ENCODE measurements at places on chromosomes 13 and 19. TPM values are rescaled to one million over a fixed set of nuclear protein-coding genes. Genes with fewer than 3 reads are reported as not detected.

- no peak for DNase-seq
Observed at GRCh38 chr13:44618326-44618725, 42.2 kb upstream of the TSC22D1 start.

- peak; percentile 36 for DNase-seq
Observed at GRCh38 chr19:31127134-31127967, 221.9 kb downstream of the TSHZ3 start.

The KRTDAP gene
- not detected for total RNA-seq

- no peak for DNase-seq
Observed at GRCh38 chr19:41302624-41303351, 7.2 kb upstream of the CCDC97 start.

DNA sequence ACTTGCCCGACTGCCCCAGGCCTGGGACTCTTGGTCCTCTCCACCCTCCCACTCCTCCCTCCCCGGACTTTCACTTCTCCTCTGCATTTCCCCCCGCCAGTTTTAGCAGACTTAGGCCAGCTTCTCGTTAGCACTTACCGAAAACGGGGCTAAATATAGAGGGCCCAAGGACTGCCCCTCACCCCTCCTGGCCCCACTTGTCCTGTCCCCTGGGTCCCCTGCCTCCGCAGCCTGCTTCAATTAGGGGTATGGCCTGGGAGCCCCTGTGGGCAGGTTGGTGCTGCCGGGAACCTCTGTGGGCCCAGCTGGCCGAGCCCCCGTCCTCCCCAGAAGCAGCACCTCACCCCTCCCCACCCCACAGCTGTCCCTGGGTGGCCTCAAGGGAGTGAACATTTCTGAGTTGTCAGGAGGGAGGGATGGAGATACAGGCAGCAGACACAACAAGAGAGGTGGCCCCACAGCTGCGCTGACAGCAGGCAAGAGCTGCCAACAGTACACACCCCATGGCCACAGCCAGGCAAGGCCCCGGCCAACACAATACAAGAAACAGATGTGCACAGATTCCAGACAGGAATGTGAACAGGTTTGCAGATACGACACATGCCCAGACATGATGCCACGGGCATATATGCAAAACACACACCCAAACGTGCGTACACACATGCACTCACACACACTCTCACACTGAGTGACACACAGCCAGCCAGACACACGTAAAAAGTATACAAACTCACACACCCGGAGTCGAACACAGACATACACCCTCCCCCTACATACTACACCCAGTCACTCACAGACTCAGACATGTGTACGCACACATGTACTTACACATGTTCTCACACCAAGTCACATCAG lies 2.6 kb downstream of the POU2F2 start:
- DNase-seq: peak; percentile 11

- no peak for DNase-seq
Observed at GRCh38 chr19:35755131-35755549, 1.7 kb downstream of the HSPB6 start.

GRCh38 chr19:21586311-21587116 lies 81.1 kb downstream of the ZNF429 start:
- no peak for DNase-seq

DNA sequence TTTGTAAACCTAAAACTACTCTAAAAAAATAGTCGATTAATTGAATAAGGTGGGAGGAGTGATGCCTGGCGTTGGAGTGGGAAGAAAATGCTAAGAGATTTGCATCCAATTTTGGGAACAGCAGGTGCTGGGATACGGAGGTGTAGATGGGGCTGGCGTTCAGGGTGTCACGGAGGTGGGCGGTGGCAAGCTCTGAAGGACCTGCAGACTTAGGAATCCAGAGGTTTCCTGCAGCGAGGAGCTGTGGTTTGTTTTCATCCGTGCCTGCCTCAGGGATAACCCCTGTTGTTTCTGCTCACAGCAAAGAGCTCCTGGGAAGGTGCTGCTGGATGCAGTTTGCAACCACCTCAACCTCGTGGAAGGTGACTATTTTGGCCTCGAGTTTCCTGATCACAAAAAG lies 166.4 kb upstream of the RNF113B start:
- DNase-seq: no peak

GRCh38 chr13:111949311-111949710 lies 117.6 kb upstream of the SOX1 start:
- no peak for DNase-seq

GRCh38 chr13:42602906-42603305 lies 29.0 kb downstream of the TNFSF11 start:
- DNase-seq: no peak

- DNase-seq: no peak
Observed at GRCh38 chr19:2330632-2331284, 2.3 kb downstream of the SPPL2B start.

The POU2F2 gene
- 2.9 TPM for total RNA-seq

The CGB2 gene
- total RNA-seq: not detected

The CYP4F3 gene
- total RNA-seq: 0.33 TPM

The C2CD4C gene
- total RNA-seq: 9.4 TPM

The CRX gene
- not detected for total RNA-seq

The SPACA4 gene
- total RNA-seq: not detected

- DNase-seq: no peak
Observed at GRCh38 chr13:25469169-25469525, 97.4 kb downstream of the ATP8A2 start.

The SERPINE3 gene
- total RNA-seq: not detected

DNA sequence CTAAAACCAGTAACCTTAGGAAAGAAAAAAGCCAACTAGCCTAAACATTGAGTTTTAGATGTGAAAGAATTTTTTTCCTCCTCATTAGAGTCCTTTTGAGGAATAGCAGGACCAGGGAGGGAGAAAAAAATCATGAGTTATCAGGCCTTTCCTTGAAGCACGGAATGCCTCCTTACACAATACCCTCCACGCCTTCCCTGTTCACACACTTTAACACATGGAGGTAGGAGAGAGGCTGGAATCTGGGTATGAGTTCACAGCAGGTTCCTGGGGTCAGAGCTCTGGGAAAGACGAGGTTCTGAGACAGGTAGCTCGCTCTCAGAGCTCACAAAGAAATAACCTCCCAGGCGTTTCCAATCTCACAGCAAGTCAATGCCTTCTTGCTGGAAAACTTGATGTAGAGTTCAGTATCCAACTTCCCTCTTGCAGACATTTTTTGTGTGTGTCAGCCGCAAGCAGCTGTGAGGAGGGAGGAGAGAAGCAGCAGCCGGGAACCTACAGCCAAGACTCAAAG lies 716 bp downstream of the ZNF573 start:
- DNase-seq: no peak

DNA sequence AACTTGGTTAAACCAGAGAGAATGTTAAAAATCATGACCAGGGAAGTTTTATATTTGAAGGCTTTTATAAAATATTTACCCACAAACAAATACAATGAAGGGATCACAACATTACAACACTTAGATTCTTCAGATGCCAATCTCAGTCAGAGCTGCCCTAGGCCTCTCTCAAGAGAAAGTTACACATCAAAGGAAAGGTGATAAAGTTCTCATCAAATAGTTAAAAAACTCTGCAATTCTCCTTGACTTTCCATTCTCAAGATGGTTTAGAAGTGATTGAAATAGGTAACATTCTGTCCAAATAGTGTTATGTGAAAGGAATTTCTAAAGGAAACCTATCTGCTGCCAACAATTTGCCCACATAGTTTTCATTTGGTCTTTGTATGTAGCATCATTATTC lies 1115.2 kb upstream of the MIR17HG start:
- DNase-seq: no peak

DNA sequence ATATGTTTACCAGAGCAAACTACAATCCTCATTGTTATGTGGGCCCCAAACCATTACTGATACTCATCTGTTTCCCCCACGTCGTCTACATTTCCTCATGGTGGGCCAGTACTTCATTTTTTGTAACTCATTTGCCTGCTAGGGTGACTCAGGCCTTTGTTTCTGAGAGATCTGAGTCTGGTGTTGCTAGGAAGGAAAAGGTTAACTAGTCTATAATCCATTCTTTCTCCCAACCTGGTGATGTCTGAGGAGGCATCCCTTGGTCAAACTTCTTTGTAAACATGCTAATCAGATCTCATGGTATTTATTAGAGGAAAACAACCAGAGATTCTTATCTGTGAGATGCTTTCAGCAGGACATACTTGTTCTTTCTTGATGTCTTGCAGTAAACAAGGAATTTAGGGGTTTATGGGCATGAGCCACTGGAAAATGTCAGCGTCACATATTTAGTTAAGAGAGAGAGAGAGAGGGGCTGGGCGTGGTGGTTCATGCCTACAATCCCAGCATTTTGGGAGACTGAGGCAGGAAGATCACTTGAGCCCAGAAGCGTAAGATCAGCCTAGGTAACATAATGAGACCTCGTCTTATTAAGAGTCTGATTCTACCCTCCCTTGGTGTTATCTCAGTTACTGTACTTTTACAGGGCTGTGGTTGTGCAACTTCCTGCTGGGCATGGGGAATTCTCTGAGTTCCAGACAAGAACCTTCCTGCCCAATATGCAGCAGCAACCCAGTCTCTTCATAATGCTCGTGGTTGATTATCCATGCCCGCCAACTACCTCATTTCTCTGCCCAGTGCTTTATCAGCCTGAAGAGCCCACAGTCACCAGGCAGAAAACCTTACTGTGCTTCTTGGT lies 9.7 kb upstream of the DPRX start:
- DNase-seq: no peak

DNA sequence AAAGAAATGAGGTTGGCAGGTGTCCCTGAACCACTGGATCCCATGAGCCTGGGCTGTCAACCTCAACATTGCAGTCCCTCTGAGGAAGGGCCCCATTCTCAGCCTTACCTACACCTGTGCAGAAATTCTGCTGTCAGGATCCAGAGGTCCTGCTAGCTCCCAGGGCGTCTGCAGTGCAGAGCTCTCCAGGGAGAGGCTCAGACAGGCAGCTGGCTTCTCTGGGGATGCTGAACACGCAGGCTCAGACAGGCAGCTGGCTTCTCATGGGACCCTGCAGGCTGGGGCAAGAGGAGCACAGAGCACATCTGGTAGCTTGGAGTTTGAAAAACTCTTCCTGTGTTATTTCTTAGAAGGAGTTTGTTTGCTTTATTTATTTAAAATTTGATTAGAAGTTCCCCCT lies 50.9 kb downstream of the TMEM255B start:
- no peak for DNase-seq

- DNase-seq: no peak
Observed at GRCh38 chr19:40733149-40733548, 16.2 kb downstream of the ITPKC start.

- no peak for DNase-seq
Observed at GRCh38 chr13:44088411-44088810, 208.7 kb downstream of the LACC1 start.

DNA sequence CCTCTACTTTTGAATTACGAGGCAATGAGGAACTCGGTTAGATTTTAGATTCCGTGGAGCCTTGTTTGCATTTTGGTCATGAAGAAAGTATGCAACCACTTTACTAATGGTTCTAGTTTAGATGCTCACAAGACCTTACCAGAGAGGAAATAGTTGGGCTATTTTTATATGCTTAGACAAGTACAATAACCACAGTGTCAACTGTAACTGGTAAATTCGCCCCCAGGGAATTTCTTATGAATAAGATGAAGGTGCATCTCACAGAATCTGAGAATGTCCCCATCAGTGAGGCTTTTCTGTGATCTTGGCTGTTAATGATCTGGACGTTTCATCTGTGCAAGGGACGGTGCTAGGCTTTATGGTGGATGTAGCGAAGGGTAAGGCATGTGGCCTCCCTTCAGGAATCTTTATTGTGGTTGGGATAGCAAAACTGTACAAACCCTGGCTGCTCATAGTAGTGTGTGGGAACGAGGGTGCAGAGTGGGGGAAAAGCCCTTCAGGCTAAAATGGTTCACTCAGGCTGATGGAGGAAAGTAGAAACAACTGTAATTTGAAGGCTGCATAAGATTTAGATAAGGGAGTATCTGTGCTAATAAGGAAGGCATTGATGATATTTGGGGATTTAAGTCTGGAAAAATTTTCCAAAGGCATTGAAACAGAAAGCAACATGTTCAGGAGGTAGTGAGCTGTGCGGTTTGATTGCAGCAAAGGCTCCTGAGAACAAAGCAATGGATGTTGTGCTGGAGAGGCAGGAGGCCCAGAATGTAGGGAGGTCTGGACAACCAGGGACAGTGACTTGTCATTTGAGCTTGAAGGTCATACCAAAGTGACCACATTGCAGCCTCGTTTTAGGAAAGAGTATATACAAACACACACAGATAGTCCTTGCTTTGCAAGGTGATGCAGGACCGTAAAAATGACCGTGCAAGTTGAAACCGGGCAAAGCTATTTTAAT lies 28.4 kb downstream of the UBAC2 start:
- no peak for DNase-seq

GRCh38 chr13:104953588-104953987 lies 1581.9 kb downstream of the EFNB2 start:
- no peak for DNase-seq

DNA sequence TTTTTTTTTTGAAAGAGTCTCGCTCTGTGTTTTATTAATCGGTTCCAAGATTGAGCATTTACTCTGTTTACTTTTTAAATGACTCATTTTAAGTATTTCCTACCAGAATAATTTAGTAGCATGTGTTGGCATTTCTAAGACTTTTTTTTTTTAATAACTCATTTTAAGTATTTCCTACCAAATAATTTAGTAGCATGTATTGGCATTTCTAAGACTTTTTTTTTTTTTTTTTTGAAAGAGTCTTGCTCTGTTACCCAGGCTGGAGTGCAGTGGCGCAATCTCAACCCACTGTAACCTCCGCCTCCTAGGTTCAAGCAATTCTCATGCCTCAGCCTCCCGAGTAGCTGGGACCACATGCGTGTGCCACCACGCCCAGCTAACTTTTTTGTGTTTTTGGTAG lies 13.1 kb downstream of the SETDB2 start:
- no peak for DNase-seq

The LYPD5 gene
- 7.1 TPM for total RNA-seq

GRCh38 chr13:36673838-36674326 lies at the start of gene SERTM1:
Gene SERTM1, plus strand, starts transcription at chr13:36674020. Its CDS starts 21,059 bp downstream, at chr13:36695079.
- no peak for DNase-seq

The WDR87 gene
- not detected for total RNA-seq

GRCh38 chr19:30873003-30873402 lies 476.2 kb downstream of the TSHZ3 start:
- DNase-seq: no peak

GRCh38 chr19:43777163-43777695 lies 3.5 kb downstream of the KCNN4 start:
- DNase-seq: no peak

The ZIK1 gene
- total RNA-seq: 19.2 TPM

GRCh38 chr13:76461999-76462398 lies 424.2 kb downstream of the KCTD12 start:
- peak; percentile 88 for DNase-seq

The LMTK3 gene
- total RNA-seq: 8.8 TPM

The FGF21 gene
- not detected for total RNA-seq

The RASGRP4 gene
- total RNA-seq: 1.2 TPM
